Sciatic nerve (tissue), 2 donors: ENCODE measurements at places on chromosomes 6 and 20.
A peak's percentile ranks its signal among the peaks of the same experiment; 100 is the strongest.

DNA sequence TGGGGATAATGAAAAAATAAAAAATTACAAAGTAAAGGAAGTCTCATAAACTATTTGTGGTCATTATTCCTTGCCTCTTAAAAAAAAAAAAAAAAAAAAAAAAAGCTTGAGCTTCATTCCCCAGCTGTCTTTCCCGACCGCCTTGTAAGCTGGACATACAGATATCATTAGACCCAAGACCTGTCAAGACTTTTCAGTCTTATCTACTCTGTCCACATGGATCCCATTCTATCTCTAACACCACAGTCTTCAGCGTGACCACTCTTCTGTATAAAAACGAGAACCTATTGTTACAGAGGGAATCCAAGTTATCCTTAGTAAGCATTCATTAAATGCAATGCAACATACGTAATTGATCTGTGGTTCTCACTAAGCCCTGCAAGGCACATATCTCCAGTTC, 423.5 kb downstream of the MEI4 start:
- no peak for DNase-seq

GRCh38 chr6:36204068-36204753, 7.7 kb downstream of the BRPF3 start:
- no peak for DNase-seq

GRCh38 chr6:163718537-163718936, 304.0 kb downstream of the QKI start:
- DNase-seq, result no peak

DNA sequence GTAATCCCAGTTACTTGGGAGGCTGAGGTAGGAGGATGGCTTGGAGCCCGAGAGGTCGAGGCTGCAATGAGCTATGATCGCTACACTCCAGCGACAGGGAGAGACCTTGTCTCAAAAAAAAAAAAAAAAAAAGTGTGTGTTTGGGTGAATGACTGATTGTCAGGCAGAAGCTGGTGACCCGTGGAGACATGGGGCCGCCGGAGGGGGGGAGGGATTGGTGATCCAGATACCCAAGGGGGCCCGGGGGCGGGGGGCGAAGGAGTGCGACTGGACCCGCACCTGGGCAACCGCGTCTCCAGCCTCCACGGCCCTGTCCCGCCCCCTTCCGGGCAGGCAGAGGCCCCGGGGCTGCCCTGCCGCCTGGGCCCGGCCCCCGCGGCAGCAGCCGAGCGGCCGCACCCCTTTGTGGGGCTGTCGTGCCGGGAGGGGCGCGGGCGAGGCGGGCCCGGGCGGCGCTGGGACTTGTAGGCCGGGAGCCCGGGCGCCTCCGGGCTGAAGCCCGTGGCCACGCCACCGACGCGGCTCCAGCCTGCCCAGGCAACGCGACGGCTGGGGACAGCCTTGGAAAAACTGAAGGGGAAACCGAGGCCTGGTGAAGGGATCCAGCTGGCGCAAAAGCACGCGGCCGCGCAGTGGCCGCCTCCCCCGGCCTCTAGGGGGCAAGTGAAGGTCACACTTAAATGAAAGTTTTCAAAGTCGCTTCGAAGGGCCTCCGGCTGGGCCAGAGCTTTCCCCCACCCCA, 2.1 kb upstream of the RBM38 start:
- peak; percentile 88 for DNase-seq

- DNase-seq, result no peak
Observed at GRCh38 chr6:72619883-72620696, 1.8 kb upstream of the KCNQ5 start.

DNA sequence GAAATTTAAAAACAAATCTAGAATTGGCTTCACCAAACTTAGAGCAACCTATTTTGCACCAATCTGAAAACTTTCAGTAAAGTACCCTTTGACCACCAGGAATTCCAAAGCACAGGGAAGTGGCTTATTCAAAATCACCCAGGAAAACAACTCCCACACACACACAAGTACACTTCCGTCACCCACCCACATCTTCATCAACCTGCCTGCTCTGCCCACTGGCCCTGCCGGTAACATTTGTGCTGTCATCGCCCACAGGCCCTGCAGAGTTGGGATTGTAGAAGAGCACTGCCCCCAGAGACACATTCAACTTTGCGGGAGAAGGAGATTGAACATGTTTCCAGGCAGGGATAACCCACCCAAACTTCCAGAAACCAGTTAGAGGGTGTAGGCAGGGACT, 19.3 kb upstream of the SCML4 start:
- DNase-seq, result no peak

DNA sequence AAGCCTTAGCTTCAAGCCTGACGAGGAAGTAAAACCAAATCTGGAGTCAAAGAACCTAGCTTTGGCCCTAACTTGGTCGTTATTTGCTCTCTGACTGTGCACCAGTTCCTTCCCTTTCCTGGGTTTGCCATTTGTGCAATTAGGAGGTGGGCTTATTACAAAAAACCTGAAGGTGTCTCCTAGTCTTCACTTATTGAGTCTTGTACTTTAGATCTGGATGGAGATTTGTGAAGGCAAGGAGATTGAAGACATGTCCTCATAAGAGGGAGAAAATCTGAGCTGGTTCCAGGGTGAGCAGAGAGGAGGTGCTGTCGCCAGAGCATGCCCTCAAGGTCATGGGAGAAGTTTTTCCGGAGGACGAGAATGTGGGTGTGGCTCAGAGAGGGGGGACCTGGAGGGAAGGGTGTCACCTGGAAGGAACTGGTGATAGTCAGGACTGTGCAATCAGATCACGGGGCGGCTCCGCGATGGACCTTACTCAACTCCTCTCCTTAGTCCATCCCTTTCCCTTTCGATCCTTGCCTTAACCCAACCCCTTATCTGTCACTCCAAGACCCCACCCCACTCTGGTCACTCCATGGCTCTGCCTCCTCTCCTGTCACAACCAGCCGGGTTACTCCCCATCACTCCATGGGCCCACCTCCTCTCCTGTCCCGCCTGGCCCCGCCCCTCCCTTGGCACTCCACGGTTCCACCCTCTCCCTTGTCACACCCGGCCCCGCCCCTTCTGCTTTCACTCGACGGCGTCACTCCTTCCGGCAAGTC, 588 bp upstream of the ACSS2 start:
- DNase-seq, result no peak

GRCh38 chr20:49281059-49281912, 3.4 kb upstream of the ZNFX1 start:
- DNase-seq, result no peak

DNA sequence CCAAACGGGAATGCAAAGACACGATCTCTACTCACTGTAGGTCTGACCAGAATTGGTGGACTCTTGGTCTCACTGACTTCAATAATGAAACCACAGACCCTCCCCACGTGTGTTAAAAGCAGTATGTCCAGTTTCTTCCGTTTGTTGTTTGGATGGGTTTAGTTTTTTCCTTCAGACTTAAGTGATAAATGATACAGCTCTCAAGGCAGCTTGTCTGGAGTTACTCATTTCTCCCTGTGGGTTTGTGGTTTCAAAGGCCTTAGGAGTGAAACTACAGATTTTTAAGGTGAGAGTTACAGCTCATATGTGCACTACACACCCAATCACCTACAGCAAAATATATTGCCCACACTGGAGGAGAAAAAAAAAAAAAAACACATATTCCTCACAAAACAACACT, 86.7 kb upstream of the STMND1 start:
- DNase-seq, result no peak
